Endothelial cell (in vitro differentiated cells): ENCODE measurements at places on chromosomes 1 and 21.
A peak's percentile ranks its signal among the peaks of the same experiment; 100 is the strongest.

- H3K4me3 ChIP-seq = peak overlapping the region; percentile 96
- H3K27ac ChIP-seq = peak overlapping the region; percentile 96
- peaks cover 4% of the 10 kb centered on the region for H3K36me3 ChIP-seq
- peaks cover 12% of the 10 kb centered on the region for H3K27me3 ChIP-seq
- DNase-seq = no peak
Measured at GRCh38 chr1:8879922-8880676, 1.6 kb upstream of the ENO1 start.

GRCh38 chr1:36836196-36836883 lies 198.0 kb downstream of the GRIK3 start:
- H3K27me3 ChIP-seq = peaks cover 9% of the 10 kb centered on the region
- DNase-seq = no peak
- peaks cover 3% of the 10 kb centered on the region for H3K36me3 ChIP-seq
- H3K4me3 ChIP-seq = no peak overlapping the region

GRCh38 chr1:7962014-7962335 lies 464 bp downstream of the PARK7 start:
- no peaks in the 10 kb centered on the region for H3K27me3 ChIP-seq
- H3K27ac ChIP-seq = peak overlapping the region; percentile 79
- peaks cover 8% of the 10 kb centered on the region for H3K36me3 ChIP-seq
- H3K4me3 ChIP-seq = peak overlapping the region; percentile 94

- no peaks in the 10 kb centered on the region for H3K36me3 ChIP-seq
- H3K27ac ChIP-seq = no peak overlapping the region
- no peak for DNase-seq
- H3K4me1 ChIP-seq = peaks cover 11% of the 10 kb centered on the region
Measured at GRCh38 chr1:162701286-162701685, 69.0 kb downstream of the DDR2 start.

- peaks cover 13% of the 10 kb centered on the region for H3K27me3 ChIP-seq
- H3K4me3 ChIP-seq = peak within 1 kb of the TSS; percentile 86
- DNase-seq = no peak
- peaks cover 34% of the 10 kb centered on the region for H3K4me1 ChIP-seq
- peaks cover 16% of the 10 kb centered on the region for H3K36me3 ChIP-seq
- peak within 1 kb of the TSS; percentile 42 for H3K27ac ChIP-seq
Measured at GRCh38 chr1:149936170-149936991, at the start of gene MTMR11. Gene MTMR11, minus strand, starts transcription at chr1:149936879. Its CDS starts 232 bp downstream, at chr1:149936647.

- H3K4me3 ChIP-seq = no peak overlapping the region
- no peak overlapping the region for H3K27ac ChIP-seq
- H3K36me3 ChIP-seq = no peaks in the 10 kb centered on the region
Measured at GRCh38 chr1:6409053-6409452, 10.7 kb downstream of the HES2 start.

DNA sequence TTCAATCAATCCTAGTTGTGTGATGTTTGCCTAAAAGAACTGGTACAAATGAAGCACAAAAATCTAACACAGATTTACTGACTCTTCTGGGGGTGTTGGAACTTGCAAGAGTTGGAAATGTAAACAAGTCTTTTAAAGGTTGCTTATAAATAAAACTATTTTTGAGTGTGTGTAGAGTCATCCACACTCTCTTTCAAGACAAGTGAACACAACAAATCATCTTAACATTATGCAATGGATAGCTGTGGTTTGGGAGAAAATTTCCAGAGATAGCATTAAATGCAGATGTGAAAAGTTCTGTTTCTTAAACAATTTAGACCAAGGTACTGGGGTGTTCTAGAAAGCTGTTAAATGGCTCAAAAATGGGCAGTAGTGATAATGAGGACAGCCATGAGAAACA lies 28.7 kb downstream of the C1orf87 start:
- no peak overlapping the region for H3K27ac ChIP-seq
- no peaks in the 10 kb centered on the region for H3K36me3 ChIP-seq
- no peak overlapping the region for H3K4me3 ChIP-seq
- DNase-seq = no peak
- H3K4me1 ChIP-seq = no peaks in the 10 kb centered on the region
- no peaks in the 10 kb centered on the region for H3K27me3 ChIP-seq

DNA sequence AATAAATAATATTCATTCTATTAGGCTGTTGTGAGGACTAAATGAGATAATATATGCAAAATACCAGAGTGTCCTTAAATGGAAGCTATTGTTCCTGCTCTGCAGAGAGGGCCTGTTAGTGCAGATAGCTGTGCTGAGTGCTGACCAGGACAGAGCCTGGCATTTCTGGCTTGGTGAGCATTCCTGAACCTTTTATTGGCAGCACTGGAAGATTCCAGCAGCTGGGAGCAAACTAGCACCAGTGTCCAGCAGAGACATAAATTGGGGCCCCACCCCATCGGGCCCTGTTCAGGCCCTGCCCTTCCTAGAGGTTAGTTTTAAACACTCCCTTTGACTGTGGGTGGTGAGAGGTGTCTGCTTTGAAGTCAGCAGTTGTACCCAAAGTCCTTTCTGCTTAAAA lies 85.9 kb upstream of the GADD45A start:
- no peak overlapping the region for H3K27ac ChIP-seq
- H3K27me3 ChIP-seq = no peaks in the 10 kb centered on the region
- no peak overlapping the region for H3K4me3 ChIP-seq
- no peak for DNase-seq
- H3K4me1 ChIP-seq = no peaks in the 10 kb centered on the region
- no peaks in the 10 kb centered on the region for H3K36me3 ChIP-seq

- no peak overlapping the region for H3K27ac ChIP-seq
- no peak for DNase-seq
- no peak overlapping the region for H3K4me3 ChIP-seq
- peaks cover 2% of the 10 kb centered on the region for H3K27me3 ChIP-seq
Measured at GRCh38 chr21:42421018-42421793, 17.5 kb downstream of the UBASH3A start.

GRCh38 chr1:1670866-1671265 lies 12.1 kb upstream of the CDK11B start:
- DNase-seq = no peak
- H3K4me3 ChIP-seq = no peak overlapping the region
- H3K27ac ChIP-seq = peak overlapping the region; percentile 13

- no peaks in the 10 kb centered on the region for H3K4me1 ChIP-seq
- H3K27ac ChIP-seq = no peak overlapping the region
- DNase-seq = no peak
- no peaks in the 10 kb centered on the region for H3K36me3 ChIP-seq
- H3K27me3 ChIP-seq = peaks cover 3% of the 10 kb centered on the region
Measured at GRCh38 chr21:45827881-45828579, 153.5 kb upstream of the COL6A1 start.

DNA sequence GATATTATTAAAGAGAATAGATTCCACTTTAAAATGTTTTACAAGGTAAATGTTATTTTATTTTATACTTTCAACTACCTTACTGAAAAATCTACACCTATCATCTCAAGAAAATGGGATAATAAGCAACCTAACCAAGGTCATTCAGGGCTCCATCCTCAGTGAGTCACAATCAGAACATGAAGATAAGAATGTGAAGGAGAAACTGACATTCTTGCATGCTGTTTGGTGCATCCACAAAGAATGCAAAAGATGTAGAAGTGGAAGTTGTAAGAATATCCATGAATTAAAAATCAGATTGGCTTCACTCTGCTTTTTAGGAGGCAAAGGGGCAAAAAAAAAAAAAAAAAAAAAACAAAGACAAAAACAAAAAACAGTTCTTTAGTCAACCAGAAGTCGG lies 6.5 kb downstream of the WARS2 start:
- no peaks in the 10 kb centered on the region for H3K36me3 ChIP-seq
- no peaks in the 10 kb centered on the region for H3K4me1 ChIP-seq
- no peak overlapping the region for H3K27ac ChIP-seq
- no peaks in the 10 kb centered on the region for H3K27me3 ChIP-seq
- no peak overlapping the region for H3K4me3 ChIP-seq

DNA sequence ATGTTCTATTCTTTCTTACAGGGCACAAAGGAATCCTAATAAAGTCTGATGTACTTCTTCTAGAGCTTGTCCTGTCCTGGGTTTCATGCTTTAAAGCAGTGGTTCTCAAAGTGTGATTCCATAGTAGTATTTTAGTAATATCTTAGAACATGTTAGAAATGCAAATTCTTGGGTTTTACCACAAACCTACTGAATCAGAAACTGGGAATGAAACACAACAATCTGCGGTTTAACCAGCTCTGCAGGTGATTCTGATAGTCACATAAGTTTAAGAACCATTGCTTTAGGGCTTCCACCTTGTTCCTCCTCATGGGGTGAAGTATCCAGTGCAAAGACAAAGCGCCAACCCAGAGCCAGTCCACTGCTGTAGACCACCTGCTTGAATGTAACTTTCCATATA lies 41.1 kb downstream of the NGF start:
- H3K4me1 ChIP-seq = peaks cover 2% of the 10 kb centered on the region
- H3K4me3 ChIP-seq = no peak overlapping the region
- H3K36me3 ChIP-seq = no peaks in the 10 kb centered on the region
- H3K27me3 ChIP-seq = no peaks in the 10 kb centered on the region
- H3K27ac ChIP-seq = no peak overlapping the region

GRCh38 chr1:3772027-3772714 lies 378 bp upstream of the SMIM1 start:
- DNase-seq = peak; percentile 88
- H3K4me3 ChIP-seq = no peak overlapping the region
- no peaks in the 10 kb centered on the region for H3K4me1 ChIP-seq
- H3K27ac ChIP-seq = no peak overlapping the region

GRCh38 chr21:31136891-31137290 lies 98.6 kb upstream of the KRTAP19-8 start:
- DNase-seq = no peak
- peaks cover 68% of the 10 kb centered on the region for H3K36me3 ChIP-seq
- H3K27ac ChIP-seq = no peak overlapping the region

DNA sequence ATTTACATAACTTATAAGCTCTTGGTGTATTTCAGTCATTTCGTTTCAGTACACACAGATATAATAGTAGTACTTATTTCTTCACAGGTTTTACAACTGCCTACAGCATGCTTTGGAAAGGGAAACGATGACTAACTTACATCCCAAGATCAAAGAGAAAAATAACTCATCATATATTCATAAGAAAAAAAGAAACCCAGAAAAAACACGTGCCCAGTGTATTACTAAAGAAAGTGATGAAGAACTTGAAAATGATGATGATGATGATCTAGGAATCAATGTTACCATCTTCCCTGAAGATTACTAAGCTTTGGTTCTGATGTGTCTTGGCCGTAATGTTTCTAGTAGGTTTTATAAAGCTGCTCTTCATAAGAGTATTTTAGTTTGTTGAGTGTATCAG lies 30.9 kb downstream of the TYW3 start:
- no peak overlapping the region for H3K4me3 ChIP-seq
- H3K36me3 ChIP-seq = no peaks in the 10 kb centered on the region
- H3K27ac ChIP-seq = no peak overlapping the region
- peaks cover 8% of the 10 kb centered on the region for H3K4me1 ChIP-seq
- no peaks in the 10 kb centered on the region for H3K27me3 ChIP-seq

GRCh38 chr1:151003180-151003579 lies 3.5 kb downstream of the MINDY1 start:
- H3K4me1 ChIP-seq = peaks cover 49% of the 10 kb centered on the region
- H3K27me3 ChIP-seq = peaks cover 9% of the 10 kb centered on the region
- H3K27ac ChIP-seq = no peak overlapping the region
- H3K4me3 ChIP-seq = no peak overlapping the region
- peaks cover 21% of the 10 kb centered on the region for H3K36me3 ChIP-seq
- DNase-seq = no peak

- no peak overlapping the region for H3K4me3 ChIP-seq
- no peaks in the 10 kb centered on the region for H3K36me3 ChIP-seq
- DNase-seq = no peak
- peaks cover 15% of the 10 kb centered on the region for H3K4me1 ChIP-seq
- no peak overlapping the region for H3K27ac ChIP-seq
Measured at GRCh38 chr1:48493970-48494769, 22.2 kb upstream of the SPATA6 start.

DNA sequence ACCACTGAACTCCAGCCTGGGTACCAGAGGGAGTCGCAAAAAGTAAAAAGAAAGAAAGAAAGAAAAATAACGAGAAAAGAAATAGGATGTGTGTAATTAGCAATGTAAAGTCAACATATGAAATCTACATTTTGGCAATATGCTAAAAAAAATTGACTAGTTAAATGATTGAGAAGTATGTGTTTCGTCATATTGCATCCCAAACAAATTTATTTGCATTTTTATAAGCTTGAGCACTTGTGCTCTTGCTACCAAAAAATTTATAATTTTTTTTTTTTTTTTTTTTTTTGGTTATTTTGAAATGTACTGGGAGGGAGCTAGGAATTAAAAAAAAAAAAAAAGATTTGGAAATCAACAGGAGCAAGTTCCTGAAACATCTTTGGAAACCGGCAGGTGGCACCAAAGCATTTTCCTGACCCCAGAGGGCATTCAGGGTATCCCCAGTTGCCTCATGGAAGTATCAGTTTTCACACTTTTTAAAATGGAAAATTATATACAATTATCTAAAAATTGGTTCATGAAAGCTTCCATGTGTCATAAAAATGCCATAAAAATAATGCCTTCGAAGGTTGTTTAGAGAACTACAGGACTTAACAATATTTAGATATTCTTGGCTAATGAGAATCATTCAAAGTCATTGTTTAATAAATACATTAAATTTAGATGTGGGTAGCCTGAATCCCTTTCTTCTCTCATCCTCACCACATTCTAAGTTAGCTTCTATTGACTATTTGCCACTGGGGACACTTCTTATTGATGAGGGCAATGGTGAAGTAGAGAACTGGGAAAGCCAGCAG lies 4.8 kb upstream of the HEATR1 start:
- H3K4me1 ChIP-seq = peaks cover 3% of the 10 kb centered on the region
- H3K4me3 ChIP-seq = no peak overlapping the region
- DNase-seq = peak; percentile 77
- H3K27ac ChIP-seq = no peak overlapping the region
- peaks cover 6% of the 10 kb centered on the region for H3K27me3 ChIP-seq
- no peaks in the 10 kb centered on the region for H3K36me3 ChIP-seq

DNA sequence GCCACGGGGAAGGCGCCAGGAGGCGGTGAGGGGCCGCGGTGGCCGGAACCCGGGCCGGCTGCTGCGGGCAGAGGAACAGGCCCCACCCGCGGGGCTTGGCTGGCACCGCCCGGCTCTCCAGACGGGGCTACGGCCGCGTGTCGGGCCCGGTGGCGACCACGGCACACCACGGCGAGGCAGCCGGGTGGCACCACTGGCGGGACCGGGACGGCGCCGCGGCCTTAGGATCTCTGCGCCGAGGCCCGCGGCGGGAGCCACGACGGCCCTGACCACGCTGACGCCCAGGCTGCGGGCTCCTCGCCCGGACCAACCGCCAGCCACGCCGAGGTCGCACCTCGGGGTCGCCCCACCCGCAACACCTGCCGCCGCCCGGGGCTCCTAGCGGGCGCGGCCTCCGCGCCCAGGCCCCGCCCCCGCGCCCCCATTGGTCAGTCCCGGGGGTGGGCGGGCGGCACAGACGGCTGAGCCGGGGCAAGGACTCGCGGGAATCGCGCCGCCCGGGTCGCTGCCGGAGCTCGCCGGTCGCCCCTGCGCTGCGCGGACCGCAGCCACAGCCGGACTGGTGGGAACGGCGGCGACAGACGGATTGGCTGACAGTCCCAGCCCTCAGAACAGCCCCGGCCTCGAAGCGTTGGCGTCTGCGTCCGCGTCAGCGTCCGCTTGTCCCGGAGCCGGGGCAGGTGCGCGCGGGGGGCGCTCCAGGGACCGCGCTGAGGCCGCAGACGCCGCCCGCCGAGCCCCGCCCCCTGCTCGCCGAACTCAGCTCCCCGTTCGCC lies at the start of gene BMP8A:
Gene BMP8A (plus strand): TSS at position 491 of the 776 bp plus-strand sequence. CDS start 356 bp downstream, outside the sequence.
- peak; percentile 70 for DNase-seq
- H3K4me1 ChIP-seq = no peaks in the 10 kb centered on the region
- H3K27ac ChIP-seq = no peak within 1 kb of the TSS
- H3K4me3 ChIP-seq = peak within 1 kb of the TSS; percentile 74
